Stimulated activated CD8-positive, alpha-beta memory T cell treated with anti-CD3 and anti-CD28 coated beads, Interleukin-12 subunit alpha, Interleukin-12 subunit beta, amount 100 ng/mL, for 1 hour (primary cell): ENCODE measurements at places on chromosomes 12 and 14.

DNA sequence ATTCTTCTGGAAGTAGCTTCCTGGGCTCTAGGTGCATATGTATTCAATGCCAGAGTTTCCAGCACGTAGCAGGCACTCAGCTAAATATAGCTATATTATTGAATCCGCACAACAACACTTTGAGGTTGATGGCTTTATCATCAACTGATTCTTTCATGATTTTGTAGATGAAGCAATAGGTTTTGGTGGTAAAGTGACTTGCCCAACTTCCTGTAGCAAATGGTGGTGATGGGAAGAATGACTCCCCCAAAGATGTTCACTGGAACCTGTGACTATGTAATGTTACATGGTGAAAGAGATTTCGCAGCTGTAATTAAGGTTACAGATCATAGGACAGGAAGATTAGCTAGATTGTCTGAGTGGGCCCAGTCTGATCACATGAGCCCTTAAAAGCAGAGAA lies 3.2 kb downstream of the TDRD9 start:
- no peak for DNase-seq

GRCh38 chr14:20400965-20401593 lies 12.2 kb downstream of the TEP1 start:
- DNase-seq: no peak

DNA sequence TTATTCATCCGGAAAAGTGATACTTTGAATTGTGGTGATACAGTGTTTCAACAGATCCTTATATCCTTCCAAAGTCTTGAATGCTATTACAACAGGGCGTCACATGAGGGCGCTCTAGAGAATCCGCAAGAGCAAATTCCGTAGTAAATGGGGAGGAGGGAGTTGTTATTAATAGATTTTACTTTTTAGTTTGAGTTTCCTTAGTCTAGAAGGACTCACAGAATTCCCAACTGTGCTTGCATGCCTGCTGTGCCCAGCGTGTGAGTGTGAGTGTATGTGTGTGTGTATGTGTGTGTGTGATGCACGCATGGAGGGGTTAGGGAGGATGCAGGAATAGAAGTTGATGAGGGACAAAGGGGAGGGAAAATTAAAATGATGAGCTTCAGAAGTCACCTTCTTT lies 375.3 kb downstream of the C12orf75 start:
- no peak for DNase-seq

- no peak for DNase-seq
Measured at GRCh38 chr14:35687335-35687939, 121.7 kb downstream of the RALGAPA1 start.

DNA sequence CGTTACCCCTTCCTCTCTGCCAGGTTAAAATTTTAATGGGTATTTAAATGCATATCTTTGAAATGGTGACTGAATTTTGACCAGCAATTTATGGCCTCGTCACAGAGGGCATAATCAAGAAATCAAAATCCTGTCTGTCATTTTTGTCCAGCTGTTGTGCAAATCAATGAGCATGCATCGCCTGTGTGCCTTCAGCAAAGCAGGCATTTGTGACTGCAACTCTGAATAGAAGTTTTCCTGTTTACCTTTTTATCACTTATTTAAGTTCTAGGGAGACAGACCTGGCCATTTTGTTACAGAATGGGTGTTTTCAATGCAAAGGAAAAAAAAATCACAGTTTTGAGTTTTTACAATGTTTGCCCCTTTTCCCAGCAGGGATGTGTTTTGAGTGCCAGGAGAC lies 107.4 kb downstream of the PPM1A start:
- no peak for DNase-seq
